Umbilical cord (tissue), 2 donors: ENCODE measurements at places on chromosomes 4 and X. TPM values are rescaled to one million over a fixed set of nuclear protein-coding genes. Genes with fewer than 3 reads are reported as not detected.
A peak's percentile ranks its signal among the peaks of the same experiment; 100 is the strongest.

DNA sequence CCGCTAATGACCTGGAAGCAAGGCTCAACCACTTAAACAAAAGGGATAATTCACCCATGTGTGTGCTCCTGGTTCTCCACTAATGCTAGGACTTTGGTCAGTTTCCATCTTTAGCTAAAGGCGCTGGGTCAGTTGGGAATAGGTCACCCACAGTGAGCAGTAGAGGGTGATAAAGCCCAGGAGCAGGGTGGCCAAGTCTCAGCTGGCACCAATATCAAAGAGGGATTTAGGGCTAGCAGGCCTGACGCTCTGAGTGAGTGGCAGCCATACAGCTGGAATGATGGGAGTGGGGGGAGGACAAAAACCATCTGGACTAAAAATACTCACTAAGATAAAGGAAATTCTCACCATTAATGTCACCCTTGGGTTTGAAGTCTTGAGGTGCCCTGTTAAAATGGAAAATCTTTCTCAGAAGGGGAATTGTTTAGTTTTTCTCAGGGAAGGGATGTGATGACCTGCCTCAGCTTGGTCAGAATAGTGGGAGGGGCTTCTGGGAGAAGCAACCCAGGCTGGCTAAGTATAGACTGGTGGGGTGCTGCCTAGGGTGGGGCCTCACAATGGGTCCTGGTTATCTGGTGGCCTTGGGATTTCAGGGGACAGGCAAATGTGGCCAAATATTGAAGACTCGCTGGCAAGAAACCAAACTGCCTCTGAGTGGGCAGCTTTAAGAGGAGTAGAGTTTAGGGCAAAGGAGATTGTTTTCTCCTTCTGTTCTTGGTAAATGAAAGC is 47.1 kb downstream of the TSC22D3 start:
- DNase-seq: peak; percentile 29

DNA sequence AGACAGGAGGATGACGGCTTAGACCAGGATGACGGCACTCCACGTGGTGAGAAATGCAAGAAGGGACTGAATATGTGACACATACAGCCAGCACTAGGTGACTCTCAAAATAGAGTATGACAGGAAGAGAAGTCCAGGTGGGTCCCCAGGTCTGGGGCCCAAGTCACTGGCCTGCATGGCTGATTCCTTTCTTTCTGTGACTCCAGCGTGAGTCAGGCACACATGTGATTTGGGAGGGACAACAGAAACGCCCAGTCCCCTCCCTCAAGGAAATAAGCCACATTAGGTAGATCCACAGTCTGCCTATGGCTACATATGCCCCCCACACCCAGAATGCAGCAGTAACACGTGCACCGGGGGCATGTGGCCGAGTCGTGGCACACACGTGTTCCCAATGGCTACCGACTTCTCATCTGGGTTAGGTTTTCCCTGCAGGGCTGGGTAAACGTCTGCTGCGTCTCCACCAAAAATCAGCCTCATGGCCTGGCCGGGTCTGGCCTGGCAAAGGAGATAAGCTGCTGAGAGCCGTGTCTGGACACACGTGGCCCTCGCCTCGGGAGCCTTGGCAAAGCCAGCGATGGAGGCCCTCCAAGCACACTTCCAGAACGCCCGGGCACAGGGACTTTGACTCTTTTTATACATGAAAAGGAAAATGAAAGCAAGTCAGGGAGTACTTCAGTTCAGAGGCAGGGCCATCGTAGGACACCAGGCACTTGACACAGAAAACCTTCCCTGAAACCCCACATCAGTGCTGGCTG is 19.3 kb downstream of the SEL1L3 start:
- no peak for DNase-seq

Gene IL2RG
- total RNA-seq: 0.96 TPM

Gene CHIC1
- total RNA-seq: 14.4 TPM

Gene GABRG1
- 6.3 TPM for total RNA-seq

Gene VCX3B
- not detected for total RNA-seq

Gene KLHL4
- 39.7 TPM for total RNA-seq

GRCh38 chr4:135598151-135598550 is 1396.6 kb upstream of the PABPC4L start:
- no peak for DNase-seq

Gene CXCL1
- total RNA-seq: 56.1 TPM

- no peak for DNase-seq
Measured at GRCh38 chr4:10036807-10037342, 15.6 kb upstream of the SLC2A9 start.

DNA sequence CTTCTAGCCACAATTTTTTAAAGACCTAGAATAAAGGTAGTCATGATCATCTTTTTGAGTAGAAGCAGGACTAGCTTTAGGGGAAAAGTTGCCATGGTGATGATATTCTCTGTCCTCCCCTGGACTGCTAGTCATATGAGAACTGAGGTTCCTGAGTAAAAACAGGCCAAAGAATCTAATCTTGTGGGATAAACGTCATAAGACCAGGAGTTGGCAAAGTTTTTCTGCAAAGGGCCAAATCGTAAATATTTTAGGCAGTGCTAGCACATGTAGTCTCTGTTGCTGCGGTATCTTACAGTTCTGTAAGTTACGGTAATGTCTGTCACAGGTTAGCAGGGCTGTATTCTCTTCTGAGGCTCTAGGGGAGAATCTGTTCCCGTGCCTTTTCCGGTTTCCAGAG is 3.4 kb downstream of the PRPS2 start:
- peak; percentile 65 for DNase-seq

DNA sequence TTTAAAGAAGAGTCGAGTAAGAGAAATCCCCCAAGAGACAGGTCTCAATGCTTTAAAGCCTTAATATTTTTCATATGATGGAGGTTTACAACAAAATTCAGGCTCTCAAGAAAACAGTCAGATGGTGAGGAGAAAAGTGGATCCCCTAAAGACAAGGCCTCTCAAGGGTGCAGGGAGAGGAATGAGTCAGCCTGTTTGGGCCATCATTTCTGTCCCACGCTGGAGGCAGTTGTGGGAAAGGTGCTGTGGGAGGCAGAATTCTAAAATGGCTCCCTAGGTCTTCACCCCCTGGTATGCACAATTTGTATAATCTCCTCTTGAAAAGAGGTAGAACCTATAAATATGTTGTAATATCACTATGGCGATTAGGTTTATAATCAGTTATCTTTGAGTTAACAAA is 4.6 kb upstream of the TIFA start:
- no peak for DNase-seq

DNA sequence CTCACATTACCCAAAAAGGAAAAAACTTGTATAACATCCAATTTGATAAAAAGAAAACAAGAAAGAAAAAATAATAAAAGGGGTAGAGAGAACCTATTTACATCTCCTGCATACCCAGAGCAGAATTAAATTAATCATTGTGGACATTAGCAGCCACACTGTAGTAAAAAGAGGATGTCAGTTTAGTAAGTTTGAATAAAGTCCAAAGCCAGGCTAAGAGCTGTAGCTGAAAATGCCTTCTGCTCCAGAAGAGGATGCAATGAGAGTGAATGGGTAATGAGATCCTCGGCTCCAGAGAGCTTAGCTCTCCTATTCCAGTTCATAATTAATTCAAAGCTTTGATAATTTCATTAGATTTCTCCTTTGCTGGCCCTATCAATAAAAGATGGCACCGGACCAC is 78.2 kb downstream of the SLC10A7 start:
- no peak for DNase-seq

DNA sequence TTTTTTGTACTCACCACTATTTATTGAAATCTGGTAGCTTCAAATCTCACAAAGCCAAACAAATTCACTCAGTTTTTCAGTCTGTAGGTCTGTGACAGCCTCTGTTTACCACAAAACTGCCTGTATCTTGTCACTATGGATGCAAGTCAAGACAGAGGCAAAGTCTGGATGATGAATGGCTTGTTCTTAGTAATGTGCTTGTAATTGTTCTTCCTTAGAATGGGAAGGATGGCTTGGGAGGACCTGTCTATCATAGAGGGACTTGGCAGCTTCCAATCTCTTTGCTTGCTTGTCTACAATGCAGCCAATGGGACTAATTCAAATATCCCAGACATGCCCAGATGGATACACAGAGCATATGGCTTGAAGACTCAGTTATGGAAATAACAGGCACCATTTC is 141.2 kb upstream of the SCML1 start:
- no peak for DNase-seq

Gene SCARB2
- 173 TPM for total RNA-seq

Gene SSX4B
- not detected for total RNA-seq

DNA sequence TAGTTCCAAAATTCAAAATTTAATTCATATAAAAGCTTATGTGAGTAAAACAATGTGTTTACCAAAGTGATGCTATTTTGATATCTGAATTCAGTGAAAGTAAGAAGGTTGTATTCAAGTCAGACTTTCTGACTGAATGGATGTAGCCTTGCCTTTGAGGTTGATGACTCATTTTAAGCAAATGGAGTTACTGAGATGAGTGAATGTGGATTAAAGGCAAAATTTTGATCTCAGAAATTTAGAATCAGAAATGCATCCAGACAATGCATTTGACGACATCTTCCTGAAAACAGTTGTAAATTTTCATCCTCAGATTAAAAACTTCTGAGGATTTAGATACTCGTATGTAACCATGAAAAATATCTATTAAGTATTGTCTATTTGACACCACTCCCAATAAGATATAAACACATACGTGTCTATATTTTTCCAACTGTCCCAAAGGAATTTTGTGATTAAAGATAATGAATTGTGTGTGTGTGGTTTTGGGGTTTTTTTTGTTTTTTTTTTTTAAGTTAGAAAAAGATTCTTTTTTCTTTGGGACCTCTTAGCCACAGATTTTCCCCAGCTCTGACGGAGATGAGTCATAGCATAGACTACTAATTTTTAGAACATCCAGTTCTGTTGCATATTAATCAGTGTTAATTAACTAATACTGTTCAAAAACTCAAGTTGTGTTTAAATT is 34.4 kb downstream of the NFKB1 start:
- no peak for DNase-seq

GRCh38 chr4:149702414-149703293 is 113.0 kb downstream of the IQCM start:
- DNase-seq: no peak
